ENCODE measurements at places on chromosomes 2 and 18.

DNA sequence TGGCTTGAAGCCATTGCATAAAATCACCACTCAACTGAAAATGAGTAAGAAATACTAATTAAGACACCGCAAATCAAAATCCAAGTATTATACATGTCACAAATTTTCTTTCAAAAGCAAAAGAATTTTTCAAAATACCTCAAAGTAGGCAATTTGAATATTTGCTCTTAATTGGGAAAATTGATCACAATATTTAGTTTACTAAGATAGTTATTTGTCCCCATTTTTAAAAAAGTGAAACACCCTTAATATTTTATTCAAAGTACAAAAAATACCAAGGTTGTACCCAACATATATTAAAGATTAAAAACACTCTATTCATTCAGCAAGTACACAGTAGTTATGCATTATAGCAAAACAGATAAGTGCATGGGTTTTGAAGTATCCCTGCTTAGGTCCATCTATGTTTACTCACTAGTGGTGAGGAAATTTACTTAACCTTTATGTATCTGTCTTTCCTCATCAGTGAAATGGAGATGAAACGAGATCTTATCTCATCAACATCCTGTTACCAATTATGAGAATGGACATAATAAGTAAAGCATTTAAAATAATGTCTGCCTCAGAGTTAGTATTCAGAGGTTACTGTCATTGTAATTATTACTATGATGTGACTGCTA lies 35.1 kb downstream of the VPS54 start:
- DNase-seq, result no peak

GRCh38 chr2:191697870-191698269 lies 19.9 kb downstream of the NABP1 start:
- no peak for DNase-seq

- no peak for DNase-seq
Measured at GRCh38 chr2:132732694-132733093, 62.7 kb upstream of the LYPD1 start.

GRCh38 chr2:33532146-33532545 lies 55.7 kb downstream of the RASGRP3 start:
- no peak for DNase-seq

GRCh38 chr2:124822516-124822915 lies 797.4 kb downstream of the CNTNAP5 start:
- no peak for DNase-seq

GRCh38 chr18:3069671-3070433 lies 56.9 kb upstream of the LPIN2 start:
- DNase-seq, result no peak

DNA sequence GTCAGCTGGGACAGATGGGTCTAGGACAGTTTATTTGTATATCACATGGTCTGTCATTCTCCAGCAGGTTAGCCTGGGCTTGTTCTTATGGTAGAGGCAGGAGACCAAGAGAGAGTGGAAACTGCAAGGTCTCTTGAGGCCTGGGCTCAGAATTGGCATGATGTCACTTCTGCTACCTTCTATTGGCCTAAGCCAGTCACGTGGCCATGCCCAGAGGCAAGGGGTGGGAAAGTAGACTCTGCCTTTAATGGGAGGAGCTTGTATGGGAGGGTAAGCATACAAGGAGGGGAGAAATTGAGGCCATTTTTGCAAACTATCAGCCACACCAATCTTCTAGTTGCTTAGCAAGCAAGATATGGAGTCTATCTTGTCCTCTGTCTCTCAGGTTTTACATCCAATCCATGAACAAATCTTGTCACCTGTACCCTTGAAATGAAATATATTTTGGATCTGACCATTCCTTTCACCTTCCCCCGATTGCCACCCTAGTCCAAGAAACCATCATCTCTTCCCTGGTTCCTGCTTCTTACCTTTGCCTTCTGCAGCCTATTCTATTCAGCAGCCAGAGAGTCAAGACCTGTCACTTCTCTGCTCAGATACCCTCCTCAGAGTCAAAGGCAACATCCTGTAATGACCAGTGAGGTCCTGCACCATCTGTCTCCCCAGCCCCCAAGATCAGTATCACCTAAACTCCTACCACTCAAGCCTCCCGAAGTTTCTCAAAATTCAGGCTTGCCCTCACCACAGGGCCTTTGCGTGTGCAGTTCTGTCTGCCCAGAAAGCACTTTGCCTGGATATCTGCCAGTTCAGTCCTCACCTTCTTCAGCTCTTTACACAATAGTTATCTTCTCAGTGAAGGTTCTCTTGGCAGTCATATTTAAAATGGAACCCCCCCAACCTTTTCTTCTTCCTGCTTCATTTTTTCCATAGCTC lies 240.0 kb downstream of the LOXHD1 start:
- DNase-seq, result no peak

- no peak for DNase-seq
Measured at GRCh38 chr2:240810199-240810598, 9.8 kb downstream of the KIF1A start.

- DNase-seq, result no peak
Measured at GRCh38 chr2:92326-92725, 46.0 kb upstream of the FAM110C start.

- DNase-seq, result no peak
Measured at GRCh38 chr2:57569396-57569795, 477.2 kb upstream of the VRK2 start.

GRCh38 chr2:218245214-218245613 lies 15.6 kb upstream of the GPBAR1 start:
- DNase-seq, result no peak

DNA sequence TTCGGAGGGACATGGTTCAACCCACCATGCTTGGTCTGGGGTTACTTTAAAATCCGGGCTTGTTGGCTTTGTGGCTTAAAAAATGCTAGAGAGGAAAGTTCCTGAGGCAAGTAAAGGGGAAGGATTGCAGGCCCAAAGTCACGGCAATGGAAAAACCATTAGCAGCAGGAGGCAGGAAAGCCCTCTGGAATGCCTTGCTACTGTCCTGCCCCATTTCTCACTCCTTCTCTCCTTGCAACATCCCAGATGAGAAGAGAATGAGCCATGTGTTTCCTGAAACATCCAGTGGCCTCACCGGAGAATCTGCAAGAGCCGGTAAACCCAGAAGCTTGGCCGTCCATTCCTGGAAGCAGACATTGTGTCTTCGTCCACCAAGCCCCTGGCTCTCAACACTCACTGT lies 97.4 kb upstream of the LCLAT1 start:
- no peak for DNase-seq

GRCh38 chr2:17030047-17030446 lies 364.4 kb upstream of the CYRIA start:
- no peak for DNase-seq

DNA sequence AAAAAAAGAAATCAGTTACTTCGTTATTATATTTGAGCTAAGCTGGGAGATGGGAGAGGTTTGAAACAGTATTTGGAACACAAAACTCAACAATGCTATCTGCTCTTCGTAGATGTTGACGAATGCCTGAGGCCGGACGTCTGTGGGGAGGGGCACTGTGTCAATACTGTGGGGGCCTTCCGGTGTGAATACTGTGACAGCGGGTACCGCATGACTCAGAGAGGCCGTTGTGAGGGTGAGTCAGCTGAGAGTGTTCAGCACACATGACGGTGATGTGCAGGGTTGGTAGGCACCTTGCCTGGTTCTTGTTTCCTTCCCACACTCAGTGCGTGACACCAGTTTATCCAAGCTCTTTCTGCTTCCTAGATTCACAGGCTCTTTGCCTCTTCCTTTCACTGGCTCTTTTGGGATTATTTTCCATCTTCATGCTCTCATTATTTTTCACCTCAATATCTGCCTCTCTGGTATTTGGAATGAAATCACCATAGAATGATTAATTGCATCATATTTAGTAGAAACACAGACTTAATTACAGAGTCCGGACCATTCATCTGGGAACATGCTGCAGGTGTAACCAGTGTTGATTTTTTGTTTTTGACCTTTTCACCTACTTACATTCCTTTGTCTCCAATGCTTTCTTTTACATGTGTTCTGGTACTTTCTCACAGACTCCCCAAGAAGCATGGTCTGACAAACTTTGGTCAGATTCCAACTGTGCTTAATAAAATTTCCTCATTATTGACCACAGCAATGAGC lies 200.6 kb upstream of the RASGRP3 start:
- peak; percentile 4 for DNase-seq

DNA sequence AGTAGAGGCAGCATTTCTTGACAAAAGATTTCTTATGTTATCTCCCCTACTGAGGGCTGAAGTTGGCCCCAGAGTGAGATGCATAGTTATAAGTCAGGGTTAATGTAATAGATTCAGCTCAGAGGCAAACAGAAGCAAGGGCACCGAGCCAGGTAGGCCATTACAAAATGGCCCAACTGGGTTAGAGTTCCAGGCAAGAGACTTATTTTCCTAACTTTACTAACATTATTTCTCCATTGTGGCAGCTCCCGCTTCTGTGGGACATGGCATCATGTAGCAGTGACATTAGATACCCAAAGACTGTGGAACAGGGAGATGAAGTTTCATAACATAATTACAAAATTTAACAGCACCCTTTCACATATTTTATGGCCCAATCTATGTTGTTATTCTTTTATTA lies 27.1 kb downstream of the TSPYL6 start:
- no peak for DNase-seq

DNA sequence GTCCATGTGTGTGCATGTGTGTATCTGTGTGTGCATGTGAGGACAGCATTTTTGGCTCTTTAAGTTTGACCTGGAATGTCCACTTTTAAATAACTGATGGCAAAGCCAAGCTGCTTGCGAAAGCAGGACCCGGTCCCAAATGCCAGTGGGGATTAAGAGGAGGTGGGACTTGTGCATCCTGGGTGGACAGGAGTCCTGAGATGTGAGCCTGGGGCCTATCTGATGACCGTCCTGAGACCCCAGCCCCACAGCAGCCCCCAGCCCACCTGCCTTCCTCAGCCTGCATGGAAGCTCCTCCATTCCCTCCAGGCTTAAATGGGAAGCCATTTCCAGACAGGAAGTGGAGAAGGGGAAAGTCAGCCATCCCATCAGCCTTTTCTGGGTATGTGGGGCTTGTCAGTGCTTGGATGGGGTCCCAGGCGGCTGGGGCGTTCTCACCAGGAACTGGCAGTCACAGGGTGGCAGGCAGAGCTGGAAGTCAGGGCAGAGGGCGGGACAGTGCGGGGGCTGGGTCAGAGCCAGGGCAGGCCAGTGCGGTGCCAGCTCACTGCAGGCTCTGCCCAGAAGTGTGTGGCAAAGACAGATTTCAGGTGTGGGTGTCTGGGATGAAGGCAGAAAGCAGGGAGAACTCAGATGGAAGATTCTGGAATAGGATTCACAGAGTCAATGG lies 117.8 kb downstream of the ACKR3 start:
- no peak for DNase-seq

DNA sequence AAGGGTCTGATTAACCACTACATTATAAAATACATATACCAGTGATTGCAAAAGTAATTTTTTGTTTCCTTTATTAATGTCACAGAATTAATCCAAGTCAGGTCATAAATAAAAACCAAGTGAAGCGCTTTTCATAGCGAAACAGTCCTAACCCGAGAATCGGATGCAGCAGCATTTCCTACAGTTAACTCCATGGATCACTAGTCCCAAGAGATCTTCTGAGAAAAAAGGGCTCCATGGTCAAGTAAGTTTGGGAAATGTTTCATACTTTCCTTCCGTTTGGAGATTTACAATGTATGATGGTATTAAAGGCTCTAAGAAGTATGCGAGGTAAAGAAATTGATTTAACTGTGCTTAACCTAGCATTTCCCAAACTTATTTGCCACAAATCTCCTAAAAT lies 85.2 kb downstream of the NOL10 start:
- no peak for DNase-seq

DNA sequence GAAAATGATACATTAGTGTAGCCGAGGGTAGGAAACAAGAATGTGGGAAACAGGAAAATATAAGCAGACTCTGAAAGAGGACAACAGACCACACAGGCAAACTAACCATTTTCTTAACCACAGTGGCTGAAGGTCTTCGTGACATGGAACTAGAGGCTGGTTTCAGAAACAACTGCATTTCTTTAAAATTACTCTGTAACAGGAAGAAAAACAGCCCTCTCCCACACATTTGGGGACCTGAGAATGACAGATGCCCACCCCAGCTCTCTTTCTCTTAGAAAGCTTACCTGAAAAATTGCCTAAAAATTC lies 13.8 kb upstream of the SLC25A52 start:
- no peak for DNase-seq

DNA sequence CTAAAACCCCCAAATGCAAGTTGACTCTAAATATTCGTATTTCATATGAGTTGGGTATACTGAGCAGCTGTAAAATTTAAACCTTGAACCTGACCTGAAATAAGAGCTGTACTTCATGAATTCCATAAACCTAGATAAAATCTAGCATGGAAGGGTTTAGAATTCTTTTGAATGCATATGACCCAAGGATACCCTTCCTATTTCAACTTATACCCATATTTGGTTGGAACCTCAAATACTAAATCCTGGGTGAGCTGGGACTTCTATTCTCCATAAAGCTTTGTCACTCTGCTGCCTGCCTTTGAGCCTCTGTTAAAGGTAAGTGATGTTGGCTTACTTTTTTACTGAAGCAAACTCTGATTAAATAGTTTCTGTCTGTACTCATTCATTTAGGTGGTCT lies 994.6 kb downstream of the SUCLG1 start:
- no peak for DNase-seq

DNA sequence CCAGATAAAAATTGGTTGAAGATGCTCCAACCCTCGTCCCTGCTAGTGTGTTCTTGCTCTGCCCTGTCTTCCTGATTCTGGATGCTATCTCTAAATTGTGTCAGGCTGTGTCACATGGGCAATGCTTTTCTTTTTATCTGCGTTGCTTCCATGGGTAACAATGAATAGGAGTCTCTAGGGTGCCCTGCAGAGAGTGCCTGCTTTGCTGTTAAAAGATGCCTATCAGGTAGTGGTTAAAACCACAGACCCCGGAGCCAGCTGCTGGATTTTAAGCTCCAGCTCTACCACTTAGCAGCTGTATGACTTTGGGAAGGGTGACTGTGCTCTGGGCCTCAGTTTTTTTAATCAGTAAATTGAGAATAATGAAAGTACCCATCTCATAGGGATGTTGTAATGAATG lies 340.3 kb downstream of the PLCL1 start:
- no peak for DNase-seq

DNA sequence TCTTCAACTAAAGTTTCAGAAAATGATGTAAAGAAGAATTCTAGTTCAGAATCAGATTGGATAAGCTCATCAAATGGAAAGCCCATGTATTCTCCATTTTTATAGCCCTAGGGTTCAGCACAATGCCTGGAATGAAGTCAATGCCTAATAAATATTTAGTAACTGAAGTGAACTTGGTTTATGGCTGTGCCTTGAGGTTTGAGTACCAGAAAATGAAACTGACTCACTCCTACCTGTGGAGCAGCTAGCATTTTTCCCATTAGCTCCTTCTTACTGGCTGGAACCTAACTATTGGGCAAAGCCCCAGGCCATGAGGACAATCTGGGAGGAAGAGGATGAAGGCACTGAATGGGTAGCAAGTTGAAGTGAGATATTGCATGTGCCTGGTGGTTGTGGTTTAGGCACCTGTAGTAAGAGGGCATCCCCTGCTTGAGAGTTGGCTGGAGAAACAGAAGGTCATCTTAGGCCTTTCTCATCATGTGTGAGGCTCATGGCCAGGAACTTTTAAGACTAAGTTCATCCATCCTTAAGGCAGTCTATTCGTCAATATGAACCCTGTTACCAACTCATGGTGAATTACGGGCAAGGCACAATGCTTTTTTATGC lies 85.0 kb upstream of the LYPD1 start:
- DNase-seq, result no peak
